Camera-type eye (tissue), 1 donor: ENCODE measurements at places on chromosomes 2 and 18. TPM values are rescaled to one million over a fixed set of nuclear protein-coding genes. Genes with fewer than 3 reads are reported as not detected.

FSIP2 gene
- total RNA-seq, result 5.5 TPM

SERPINB10 gene
- 1.3 TPM for total RNA-seq

IL36RN gene
- total RNA-seq, result 0.22 TPM

LIMS1 gene
- total RNA-seq, result 73.2 TPM

ICA1L gene
- total RNA-seq, result 44.2 TPM
